ENCODE measurements at places on chromosomes 7 and 10. TPM values are rescaled to one million over a fixed set of nuclear protein-coding genes. Genes with fewer than 3 reads are reported as not detected.

GRCh38 chr10:65708057-65708456, 1217.8 kb upstream of the LRRTM3 start:
- no peak for DNase-seq

GRCh38 chr10:24674892-24675632, 48.6 kb downstream of the ARHGAP21 start:
- no peak for DNase-seq

Gene TDRD1
- 0.05 TPM for total RNA-seq

Gene LGI1
- total RNA-seq = 0.75 TPM

Gene ARHGAP22
- 0.13 TPM for total RNA-seq

Gene ADAM22
- 0.53 TPM for total RNA-seq

DNA sequence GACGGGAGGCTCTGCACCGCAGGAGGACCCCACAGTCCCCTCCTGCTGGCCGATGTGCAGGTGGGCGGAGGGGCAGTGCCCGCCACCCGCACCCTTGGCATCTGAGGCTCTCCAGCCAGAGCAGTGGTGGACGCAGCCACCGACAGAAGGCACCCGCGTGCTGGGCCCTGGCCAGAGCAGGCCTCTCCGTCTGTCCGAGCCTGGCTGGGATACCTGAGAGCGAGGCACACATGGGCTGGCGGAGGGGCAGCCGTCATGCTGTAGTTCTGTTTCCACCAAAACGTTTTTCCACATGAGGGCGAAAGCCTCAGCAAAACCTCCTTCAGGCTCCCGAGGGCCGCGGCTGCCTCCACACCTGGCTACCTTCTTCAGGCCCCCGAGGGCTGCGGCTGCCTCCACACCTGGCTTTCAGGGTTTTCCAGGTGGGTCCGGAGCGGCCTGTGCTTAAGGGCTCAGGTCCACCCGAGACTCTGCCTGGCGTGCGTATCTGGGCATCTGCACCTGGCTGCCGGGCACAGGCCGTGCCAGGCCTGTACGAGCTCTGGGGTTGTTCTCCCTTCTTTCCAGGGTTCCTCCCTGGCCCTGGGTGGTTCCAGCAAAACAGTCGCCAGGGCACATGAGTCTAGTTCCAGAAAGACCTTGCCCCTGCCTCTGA, 115.5 kb downstream of the INPP5A start:
- no peak for DNase-seq

GRCh38 chr7:105429746-105430612, 41.3 kb upstream of the SRPK2 start:
- no peak for DNase-seq

Gene PHTF2
- total RNA-seq = 3.3 TPM

- no peak for DNase-seq
Measured at GRCh38 chr7:7858559-7858958, 110.0 kb upstream of the GLCCI1 start.
